Esophagus squamous epithelium (tissue), 5 donors: ENCODE measurements at places on chromosomes 13 and 19.

DNA sequence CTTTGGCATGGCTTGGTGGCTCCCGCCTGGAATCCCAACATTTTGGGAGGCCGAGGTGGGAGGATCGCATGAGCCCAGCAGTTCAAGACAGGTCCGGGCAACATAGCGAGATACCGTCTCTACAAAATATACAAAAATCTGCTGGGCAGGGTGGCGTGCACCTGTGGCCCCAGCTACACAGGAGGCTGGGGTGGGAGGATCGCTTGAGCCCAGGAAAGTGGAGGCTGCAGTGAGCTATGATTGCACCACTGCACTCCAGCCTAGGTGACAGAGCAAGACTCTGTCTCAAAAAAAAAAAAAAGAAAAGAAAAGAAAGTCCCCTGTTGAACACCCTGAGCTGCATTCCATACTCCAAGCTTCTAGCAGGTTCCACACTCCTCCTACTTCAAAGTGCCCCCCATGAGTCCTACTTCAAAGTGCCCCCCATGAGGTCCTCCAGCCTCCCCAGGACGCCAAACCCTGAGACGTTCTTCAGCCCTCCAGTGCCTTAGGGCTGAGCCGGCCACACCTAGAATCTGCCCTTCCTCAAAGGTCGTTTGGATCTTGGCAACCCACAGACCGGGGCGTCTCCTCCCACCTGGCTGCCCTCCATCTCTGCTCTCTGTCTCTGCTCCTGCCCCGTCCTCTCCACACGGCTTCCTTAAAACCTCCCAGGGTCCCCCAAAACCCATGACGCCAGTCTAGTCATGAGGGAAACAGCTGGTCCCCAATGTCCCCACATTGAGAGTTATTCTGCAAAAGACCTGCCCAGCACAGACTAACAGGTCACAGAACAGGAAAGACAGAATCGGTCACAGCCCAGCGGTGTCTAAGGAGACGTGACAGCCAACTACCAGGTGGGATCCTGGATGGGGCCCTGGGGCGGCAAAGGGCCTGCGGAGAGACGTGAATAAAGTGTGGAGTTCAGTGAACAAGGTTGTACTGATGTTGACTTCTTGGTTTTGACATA is 4.8 kb downstream of the TJP3 start:
- no peak for DNase-seq

DNA sequence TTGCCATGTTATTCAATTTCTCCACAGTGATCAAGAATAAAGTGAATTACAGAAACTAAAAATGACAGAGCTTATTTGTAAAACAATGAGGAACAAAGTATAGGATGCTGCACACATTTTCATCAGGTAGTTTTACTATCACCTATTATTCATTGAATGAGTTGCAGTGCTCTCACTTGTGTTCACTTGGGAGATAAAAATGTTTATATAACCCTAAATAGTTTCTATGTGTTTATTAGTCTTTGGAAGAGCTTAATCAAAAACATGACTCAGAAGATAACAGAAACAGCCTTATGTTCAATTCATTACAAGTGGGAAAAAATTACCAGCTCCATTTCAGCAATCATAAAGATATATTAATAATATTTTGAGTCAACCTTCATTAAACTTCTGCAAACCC is 796.2 kb downstream of the SLITRK1 start:
- no peak for DNase-seq

GRCh38 chr13:111256946-111257345 is 63.5 kb upstream of the TEX29 start:
- DNase-seq = no peak

DNA sequence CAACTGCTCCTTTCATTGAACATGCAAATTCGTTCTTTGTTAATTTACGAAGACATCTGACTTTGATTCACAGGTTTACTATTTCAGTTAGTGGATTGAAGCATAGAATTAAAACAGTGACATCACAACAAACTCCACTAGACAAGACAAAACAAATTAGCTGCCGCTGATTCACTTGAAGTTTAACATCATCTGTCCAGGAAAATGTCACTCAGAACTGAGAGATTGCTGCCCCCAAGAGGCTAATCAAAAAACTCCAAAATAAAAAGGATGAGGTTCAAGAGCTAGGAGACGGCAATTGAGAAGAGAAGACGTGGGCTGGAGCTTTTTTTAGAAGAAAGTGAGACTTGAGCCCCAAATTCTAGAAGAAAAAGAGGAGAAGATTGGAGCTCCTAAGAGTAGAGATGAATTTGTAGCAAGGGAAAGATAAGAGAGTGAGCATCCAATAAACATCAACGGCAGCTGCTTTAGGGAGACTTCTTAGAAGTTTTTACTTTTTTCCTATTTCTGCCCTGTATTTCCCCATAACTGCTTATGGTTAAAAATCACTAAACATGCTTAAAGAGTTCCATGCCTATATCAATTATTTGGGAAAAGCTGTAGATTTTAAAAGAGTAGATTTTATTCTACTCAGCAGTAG is 40.8 kb upstream of the TPP2 start:
- no peak for DNase-seq

GRCh38 chr19:45578861-45579260 is 5.7 kb downstream of the OPA3 start:
- no peak for DNase-seq

DNA sequence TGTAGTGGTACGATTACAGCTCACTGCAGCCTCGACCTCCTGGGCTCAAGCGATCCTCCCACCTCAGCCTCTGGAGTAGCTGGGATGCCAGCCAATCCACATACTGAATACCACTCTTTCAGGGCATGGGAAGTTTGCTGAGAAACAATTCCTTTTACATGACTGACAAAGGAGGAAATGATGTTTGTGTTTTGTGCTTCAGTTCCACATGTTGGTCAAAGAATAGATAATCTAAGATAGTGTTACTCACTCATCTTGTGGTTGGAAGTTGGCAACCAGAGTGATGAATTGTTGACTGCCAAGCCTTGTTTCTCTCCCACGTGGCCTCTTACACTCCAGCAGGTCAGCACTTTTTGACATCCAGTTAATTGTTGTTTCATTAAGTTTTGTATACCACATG is 7.6 kb downstream of the MBD3L2B start:
- DNase-seq = no peak

- no peak for DNase-seq
These were observed 152.2 kb downstream of the TBC1D4 start for GRCh38 chr13:75329723-75330122.

DNA sequence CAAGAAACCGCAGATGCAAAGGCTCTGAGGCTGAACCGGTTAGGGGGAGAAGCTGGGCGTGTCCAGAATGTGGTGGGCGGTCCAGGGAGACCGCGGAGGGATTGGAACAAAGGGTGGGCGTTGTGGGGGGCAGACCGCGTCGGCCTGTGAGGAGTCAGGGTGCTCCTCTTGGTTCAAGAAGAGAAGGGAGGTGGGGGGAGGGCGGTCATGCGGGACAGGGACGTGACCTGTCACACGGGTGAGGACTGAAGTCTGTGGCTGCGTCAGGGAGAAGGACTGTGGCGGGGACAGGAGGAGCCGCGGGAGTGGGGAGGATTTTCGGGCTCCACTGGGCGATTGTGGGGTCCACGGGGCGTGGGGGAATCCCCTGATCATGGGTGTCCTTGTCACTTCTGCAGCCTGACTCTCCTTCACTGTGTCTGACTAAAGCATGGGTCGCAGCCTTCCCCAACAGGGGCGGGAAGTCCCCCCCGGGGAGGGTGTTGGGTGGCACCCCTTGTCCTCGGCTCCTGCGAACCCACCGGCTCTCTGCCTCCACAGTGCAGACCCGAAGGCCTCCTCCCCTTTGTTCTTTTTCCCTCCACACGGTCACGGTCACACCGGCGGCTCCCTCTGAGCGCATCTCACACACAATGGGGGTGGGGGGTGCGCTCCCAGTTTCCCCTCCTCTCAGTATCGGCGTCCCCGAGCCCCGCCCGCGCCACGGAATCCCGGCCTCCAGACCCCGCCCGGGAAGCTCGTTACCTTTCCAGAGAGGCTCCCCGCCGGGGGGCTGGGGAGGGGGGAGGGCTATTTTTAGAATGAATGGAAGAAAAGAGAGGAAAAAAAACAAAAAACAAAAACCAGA is 16.4 kb upstream of the KCNN1 start:
- DNase-seq = no peak

DNA sequence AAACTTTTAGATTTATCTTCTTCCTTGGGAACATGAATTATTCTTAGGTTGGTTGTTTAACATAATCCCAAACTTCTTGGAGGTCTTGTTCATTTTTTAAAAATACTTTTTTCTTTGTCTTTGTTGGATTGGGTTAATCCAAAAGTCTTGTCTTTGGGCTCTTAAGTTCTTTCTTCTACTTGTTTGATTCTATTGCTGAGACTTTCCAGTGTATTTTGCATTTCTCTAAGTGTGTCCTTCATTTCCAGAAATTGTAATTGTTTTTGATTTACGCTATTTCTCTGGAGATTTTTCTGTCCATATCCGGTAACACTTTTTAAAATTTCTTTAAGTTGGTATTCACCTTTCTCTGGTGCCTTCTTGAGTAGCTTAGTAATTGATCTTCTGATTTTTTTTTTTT is 9.8 kb upstream of the KLK15 start:
- DNase-seq = no peak

DNA sequence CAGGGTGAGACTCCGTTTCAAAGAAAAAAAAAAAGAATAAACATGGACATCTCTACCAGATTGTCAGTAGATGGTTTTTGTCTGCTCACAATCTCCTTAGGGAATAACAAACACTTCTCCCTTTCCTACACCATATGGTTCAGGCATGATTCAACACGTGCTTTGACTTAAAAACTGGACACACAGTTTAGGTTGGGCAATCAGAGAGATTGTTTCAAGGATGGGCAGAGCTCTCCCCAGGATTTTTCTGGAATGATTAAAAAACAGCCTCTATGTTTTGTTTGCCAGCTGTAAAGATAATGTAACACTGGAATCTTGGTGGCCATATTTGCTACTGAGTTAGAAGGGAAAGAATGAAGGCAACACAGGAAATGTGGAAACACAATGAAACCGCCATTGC is 150.1 kb upstream of the TSC22D1 start:
- no peak for DNase-seq

- DNase-seq = no peak
These were observed 217.0 kb upstream of the PRR20A start for GRCh38 chr13:56923626-56924140.

DNA sequence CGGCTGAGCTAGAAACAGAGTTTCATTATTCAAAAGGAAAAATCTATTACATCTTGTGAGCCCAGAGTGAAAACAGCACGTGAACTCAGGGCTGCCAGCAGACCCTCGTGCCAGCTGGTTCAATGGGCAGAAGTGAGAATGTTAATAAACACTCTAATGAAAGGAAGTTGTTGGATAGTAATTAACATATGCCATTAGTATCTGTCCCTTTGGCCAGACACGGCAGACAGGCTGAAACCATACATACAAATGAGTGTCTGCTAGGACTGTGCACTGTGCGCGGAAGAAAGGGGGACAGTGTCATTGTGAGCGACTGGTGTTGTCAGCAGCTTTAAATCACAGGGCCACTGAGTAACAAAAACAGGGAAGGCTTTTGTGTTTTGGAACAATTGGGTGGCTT is 121.9 kb upstream of the TSC22D1 start:
- DNase-seq = no peak

DNA sequence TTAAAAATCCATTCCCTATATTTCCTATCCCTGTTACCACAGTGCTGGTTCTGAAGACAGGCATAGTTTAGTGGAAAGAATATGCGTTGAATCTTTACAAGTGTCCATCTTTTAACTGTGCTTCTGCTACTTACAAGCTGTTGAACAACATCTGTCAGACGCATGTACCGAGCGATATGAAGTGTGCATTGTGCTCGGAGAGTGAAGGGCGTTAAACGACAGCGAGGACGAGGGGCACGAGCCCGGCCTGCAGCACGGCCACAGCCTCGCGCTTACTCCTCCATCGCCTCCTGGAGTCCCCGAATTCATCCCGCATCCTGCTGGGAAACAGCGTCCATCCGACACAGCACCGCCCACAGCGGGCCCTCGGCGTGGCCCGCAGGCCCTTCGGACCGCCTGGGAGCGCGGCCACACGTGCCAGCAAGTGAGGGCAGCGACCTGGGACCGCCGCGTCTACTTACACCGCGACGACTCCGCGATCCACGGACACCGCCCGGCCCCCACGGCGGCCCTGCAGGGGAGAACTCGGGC is 514 bp downstream of the PCID2 start:
- DNase-seq = no peak

DNA sequence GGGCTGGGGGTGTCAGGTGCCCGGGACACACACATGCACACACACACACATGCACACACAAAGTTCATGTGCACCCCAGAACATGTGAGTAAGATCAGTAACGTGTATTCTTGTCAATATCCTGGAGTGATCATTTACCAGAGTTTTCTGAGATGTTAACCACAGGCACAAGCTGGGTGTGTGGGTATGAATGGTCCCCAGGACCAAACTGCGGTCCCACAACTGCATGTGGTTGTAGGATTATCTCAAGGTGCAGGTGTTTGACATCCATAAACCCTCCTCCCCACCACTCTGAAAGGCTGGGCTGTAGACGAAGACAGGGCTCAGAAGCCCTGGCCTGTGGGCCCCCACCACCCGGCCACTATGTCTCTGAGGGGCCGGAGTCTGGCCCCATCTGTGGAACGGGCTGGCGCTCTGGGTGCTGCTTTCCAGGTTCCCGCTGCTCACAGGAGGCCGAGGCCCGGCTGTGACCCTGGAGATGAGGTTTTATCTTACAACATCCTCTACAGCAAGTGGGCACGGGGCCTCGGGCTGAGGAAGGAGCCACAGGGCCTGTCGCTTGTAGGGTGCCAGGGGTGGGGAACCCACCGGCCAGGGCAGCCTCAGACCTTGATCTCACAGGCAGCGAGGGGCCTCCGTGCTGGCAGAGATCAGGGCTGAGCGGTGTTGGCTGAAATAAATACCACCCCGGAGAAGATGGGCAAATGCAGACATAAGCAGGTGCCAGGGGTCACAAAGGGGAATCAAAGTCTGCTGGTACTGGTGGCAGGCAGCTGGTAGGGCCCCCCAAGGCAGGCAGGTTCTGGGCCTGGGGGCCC is 4.3 kb downstream of the F2RL3 start:
- no peak for DNase-seq

DNA sequence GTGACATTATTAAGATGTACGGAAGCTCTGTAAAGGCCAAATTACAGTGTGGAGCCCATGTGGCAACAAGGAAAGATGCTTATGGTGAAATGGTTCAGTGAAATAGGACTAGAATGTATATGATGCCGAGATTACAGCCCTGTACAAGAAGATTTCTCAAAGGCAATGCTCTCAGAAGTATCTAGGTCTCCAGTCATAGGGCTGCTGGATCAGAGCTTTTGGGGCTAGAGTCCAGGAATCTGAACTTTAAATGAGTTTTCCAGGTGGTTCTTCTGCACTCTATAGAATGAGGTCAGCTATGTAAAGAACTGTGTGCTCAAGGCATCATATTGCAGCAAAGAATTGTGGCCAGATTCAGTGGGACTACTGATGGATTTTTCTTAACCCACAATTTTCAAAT is 75.4 kb upstream of the STK24 start:
- no peak for DNase-seq

- no peak for DNase-seq
These were observed 8.2 kb downstream of the ZNF383 start for GRCh38 chr19:37226248-37226647.
